Choroid plexus epithelial cell (primary cell): ENCODE measurements at places on chromosomes 1 and 21.
A peak's percentile ranks its signal among the peaks of the same experiment; 100 is the strongest.

- DNase-seq = peak; percentile 94
Observed at GRCh38 chr1:59565611-59566410, 248.9 kb upstream of the HOOK1 start.

GRCh38 chr1:17776426-17776825, 21.3 kb downstream of the ACTL8 start:
- DNase-seq = no peak

- no peak for DNase-seq
Observed at GRCh38 chr1:178613271-178613945, 100.5 kb downstream of the TEX35 start.

DNA sequence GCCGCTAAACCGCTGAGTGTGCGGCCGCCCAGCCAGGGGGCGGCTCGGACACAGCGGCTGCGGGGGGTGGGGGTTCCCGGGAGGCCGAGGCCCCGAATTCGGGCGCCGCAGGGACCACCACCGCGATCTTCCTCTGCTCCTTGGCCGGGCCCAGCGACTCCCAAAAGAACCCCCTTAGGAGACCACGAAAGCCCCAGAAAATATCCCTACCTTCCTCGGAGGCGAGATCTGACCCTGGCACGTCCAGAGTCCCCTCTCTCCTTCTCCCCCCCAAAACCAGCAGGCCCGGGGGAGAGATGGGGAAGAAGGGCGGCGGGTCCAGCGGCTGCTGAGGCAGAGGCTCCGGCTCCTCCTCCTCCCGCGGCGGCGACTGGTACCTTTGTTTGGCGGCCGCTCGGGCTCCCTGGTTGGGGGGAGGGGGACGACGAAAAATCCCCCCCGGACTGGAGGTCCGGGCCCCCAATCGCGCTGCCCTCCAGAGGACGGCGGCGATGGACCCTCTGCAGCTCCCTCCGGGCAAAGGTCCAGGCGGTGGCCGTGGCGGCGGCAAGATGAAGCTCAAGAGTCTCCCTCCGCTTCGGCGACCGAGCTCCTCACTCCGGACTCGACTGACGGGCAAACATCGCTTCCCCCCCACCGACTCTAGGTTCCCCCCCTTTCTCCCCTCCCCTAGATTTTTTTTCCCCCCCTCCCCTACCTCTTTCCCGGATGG, at the start of gene ARID4B:
ARID4B (minus strand) TSS at position 621 of the 712 bp plus-strand sequence. CDS start 1,260 bp downstream, outside the sequence.
- no peak for DNase-seq

DNA sequence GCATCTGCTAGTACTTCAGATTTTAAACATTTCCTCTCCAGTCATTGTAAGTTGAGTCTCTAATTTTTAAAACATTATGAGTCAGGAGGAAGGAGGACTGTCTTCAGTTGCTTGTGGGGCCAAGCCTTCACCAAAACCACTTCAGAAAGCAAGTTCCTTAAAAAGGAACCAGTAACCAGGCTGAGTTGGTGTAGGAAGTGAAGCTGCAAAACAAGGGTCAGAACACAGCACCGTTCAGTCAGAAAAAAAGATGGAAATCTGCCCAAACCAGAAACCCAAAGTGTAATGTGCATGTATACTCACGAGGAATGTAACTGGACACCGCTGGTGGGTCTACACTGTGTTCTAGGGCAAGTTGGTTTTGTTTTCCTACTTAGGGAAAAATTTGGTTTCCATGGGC, 402.1 kb downstream of the SETD4 start:
- peak; percentile 91 for DNase-seq

GRCh38 chr1:164588516-164589341, 29.7 kb downstream of the PBX1 start:
- peak; percentile 66 for DNase-seq

DNA sequence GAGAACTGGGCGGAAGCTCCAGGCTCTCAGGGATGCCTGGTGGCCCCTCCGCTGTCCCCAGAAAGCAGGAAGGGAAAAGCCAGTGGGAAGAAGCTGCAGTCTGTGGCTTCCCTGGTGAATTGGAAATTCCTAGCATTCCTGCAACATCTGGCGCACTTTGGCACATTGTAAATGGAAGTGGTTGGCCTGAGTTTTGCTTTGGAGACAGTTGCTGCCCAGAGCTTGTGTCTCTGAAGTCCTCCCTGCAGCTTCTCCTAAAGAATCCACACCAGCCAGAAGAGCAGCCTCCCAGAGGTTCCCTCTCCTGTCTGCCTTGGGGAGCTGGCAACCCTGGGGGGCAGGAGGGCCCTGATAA, 48.2 kb downstream of the ARHGEF10L start:
- DNase-seq = peak; percentile 55

DNA sequence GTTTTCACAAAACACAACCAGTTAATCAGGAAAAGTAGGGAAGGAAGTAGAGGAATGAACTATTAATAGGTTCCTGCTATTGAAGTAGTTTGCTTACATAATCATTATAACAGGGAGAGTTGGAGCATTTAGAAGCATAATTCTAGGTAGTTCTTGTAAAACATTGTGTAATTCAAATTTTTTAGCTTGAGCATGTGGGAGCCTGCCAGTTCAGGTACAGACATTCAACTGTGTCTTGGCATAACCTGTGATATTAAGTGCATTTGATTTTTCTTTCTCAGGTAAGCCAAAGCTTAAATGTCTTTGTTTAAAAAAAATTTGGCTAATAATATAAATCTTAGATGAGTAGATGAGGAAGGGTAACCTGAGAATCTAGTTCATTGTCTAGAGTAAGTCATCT, 3.4 kb downstream of the YTHDF2 start:
- no peak for DNase-seq

- DNase-seq = no peak
Observed at GRCh38 chr1:185880779-185881333, 146.7 kb downstream of the HMCN1 start.

- DNase-seq = peak; percentile 71
Observed at GRCh38 chr1:8477983-8478362, 160.1 kb downstream of the SLC45A1 start.

DNA sequence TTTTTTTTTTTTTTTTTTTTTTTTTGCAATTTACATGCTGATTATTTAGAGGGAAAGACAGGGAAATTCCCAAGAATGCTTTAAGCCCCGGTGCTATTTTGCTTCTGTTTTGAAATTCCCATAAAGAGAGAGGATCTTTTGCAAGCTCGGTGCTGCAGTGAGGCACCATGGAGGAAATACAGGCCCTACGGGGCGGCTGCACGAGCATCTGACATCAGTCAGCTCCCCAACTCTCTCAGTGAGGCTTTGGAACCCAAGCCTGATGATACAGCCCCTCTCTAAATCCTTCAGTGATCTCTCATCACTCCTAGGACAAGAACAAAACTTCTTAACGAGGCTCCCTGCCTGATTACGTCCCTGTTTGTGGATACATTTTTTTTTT, 791 bp upstream of the CHI3L1 start:
- DNase-seq = no peak

DNA sequence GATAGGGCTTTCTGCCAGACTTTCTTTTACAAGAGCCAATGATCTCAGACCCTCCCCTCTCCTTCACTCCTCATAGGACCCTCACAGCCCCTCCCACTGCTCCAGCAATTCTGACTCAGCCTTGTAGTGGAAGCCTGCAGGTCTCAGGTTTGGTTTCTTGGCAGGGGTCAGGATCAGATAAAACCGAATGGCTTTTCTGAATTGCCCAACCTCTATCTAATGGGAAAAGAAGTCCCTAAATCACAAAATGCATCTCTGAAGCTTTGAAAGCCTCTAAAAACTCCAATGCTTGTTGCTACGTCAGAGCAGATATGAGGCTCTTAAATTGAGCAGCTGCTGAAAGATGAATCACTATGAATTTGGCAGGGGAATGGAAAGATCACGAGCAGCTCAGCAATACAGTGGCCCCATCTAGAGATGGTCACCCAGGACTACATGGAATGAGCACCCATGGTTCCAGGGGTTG, 74.5 kb downstream of the NID1 start:
- peak; percentile 95 for DNase-seq

GRCh38 chr1:108897865-108898720, 21.3 kb downstream of the GPSM2 start:
- peak; percentile 85 for DNase-seq

- DNase-seq = peak; percentile 12
Observed at GRCh38 chr1:175373786-175374623, 181.4 kb upstream of the KIAA0040 start.

DNA sequence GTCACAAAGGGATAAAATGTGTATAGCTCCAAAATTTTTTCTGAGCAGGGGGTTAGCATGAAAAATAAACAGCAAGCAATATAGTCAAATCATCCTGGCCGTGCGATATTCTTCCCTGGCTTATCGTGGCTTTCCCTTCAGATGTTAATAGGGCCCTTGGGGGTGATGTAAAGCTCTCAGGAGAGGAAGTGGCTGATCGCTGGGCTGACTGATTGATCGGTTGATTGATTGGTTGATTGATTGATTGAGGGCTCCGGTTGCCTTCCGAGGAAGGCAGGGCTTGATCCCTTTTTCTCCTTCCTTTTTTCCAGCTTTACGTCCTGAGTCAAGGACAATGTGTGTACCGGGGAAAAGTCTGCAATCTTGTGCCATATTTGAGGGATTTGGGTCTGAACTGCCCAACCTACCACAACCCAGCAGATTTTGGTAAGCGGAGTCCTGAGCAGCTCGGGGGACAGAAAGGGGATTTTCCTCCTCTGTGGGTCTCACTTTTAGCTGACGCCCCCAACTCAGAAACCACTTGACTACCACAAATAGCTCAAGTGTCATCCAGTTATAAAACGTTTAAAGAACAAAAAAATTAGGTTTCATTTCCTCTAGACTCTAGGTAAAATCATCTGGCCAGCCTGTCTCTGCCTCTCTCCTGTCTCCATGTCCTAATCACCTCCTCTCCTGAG, 29.5 kb downstream of the TFF3 start:
- no peak for DNase-seq

GRCh38 chr1:21762022-21762404, 20.9 kb downstream of the USP48 start:
- DNase-seq = no peak

DNA sequence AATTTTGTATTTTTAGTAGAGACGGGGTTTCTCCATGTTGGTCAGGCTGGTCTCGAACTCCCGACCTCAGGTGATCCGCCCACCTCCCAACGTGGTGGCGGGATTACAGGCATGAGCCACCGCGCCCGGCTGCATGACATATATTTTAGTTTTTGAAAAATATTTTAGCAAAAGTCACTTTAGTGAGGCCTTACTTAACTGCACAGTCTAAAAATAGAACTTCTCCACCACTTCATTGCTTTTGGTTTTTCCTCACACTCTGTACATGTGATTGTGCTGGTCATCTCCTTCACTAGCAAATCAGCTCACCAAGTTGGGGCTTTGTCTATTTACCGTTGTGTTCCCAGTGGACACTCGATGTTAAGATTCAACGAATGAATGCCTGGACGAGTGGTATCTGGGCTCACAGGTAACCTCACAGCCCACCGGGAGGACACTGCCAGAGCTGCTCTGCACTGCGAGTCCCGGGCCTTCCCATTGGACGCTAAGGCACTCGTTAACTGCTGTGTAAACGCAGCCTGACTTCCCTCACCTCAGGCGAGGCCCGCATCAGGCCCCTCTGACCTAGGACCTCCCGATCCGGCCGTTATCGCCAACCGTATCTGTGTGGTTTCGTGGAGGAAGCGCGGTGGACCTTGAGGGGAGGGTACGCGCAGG, 14.0 kb upstream of the ZNF692 start:
- peak; percentile 80 for DNase-seq

DNA sequence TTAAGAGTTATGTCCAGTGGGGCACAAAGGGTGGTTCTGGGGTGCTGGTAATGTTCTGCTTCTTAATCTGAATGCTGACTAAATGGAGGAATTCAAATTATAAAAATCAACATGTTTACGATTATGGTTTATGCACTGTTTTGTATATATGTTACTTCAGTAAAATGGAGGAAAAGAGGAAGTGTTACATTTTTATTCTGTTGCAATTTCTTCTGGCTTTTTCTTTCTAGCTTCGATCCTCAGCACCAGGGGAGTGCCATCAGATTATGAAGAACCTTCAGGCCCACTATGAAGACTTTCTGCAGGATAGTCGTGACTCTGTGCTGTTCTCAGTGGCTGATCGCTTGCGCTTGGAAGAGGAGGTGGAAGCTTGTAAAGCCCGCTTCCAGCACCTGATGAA, 105.5 kb downstream of the MACF1 start:
- no peak for DNase-seq

DNA sequence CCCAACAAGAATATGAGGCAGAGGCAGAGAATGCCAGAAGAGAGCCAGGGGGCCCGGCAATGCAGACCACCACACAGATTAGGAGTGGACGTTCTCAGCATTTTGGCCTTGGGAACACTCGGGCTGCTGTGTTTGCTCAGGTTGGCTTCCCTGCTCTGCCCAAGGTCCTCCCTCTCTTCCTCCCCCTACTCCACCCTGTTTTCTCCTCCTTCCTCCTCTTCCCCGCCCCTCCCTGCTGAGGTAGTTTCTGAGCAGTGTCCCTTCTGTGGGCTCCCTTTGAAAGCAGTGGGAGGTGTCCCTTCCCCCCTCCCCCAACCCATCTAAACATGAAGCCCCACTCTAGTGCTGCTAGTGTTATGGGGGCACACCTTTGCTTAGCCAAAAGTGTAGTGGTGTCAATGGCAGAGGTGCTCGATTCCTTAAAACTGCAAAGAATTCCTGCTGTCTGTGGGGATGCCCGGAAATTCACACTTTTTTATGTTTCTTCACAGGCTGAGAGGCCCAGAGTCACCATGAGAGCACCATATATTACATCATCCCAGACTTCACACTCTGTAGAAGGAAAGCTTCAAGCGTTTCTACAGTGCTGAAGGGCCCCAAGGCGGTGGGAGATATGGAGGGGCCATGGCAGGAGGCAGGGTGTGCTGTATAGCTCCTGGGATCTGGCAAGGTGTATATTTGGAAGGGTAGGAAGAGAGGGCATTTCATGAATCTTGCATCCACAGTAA, at the start of gene HHIPL2:
HHIPL2 (minus strand) TSS at position 161 of the 728 bp plus-strand sequence; CDS start at position 101, 60 bp downstream.
- DNase-seq = no peak

DNA sequence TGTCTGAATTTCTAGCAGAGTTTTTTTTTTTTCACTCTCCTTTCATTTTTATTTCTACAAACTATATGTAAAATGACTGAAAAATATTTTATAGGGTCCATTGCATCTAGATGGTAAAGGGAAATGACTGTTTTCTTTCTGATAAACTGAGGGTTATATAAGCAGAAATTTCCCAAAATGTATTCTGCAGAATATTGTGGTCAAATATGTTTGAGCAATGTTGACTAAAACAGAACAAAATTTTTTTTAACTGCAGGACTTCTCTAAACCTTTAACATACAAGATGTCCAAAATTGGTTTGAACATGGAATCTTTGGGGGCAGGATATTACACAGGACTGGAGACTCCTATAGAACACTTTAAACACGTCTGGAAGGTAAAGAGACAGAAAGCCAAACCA, 190.5 kb downstream of the TOMM20 start:
- DNase-seq = no peak

- no peak for DNase-seq
Observed at GRCh38 chr1:60832367-60832766, 250.0 kb upstream of the NFIA start.

DNA sequence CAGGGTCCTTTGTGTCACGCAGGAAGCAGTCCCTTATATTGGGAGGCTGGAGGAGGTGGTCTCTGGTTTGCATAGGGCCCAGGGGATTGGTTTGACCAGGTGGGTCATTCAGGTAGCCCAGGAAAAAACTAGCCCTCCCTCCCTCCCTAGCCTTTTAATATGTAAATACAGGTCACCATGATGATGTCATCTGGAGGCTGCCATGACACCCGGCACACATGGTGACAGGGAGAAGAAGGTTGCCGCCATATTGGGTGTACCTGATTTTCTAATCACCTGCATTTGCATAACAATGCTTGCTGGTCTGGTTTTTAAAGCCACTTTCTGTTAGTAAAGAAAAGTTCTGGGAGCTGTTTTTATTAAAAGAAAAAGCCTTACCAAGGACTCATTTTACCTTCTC, 791.0 kb upstream of the ADGRL4 start:
- DNase-seq = no peak
